ENCODE measurements at places on chromosomes 2 and 18.

- no peak for DNase-seq
These were observed 216.5 kb downstream of the CDCA7 start for GRCh38 chr2:173571021-173571821.

GRCh38 chr2:51212374-51212773, 180.4 kb upstream of the NRXN1 start:
- no peak for DNase-seq

GRCh38 chr2:217103752-217104545, 244.1 kb upstream of the TNP1 start:
- DNase-seq: no peak

- DNase-seq: no peak
These were observed 482.0 kb upstream of the DCC start for GRCh38 chr18:51857989-51858388.

DNA sequence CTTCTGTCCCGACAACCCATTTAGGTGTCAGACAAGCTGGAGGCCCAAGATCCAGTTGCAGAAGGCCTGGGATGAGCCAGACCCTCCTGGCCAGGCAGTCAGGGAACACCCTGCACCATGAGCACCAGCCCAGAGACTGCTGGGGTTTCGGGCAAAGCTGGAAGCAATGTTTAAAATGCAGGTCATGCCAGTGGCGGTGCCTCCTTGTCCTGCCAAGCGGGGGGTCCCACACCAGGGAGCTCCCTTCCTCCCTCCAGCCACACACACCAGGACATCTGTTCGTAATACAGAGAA, 230.2 kb downstream of the ATAD2B start:
- no peak for DNase-seq

- DNase-seq: no peak
These were observed 1.7 kb downstream of the CYBRD1 start for GRCh38 chr2:171524018-171524401.

GRCh38 chr2:10444463-10444862, 3.7 kb downstream of the ODC1 start:
- no peak for DNase-seq

GRCh38 chr2:204021290-204022081, 84.9 kb downstream of the ICOS start:
- no peak for DNase-seq

- DNase-seq: no peak
These were observed 41.3 kb upstream of the KCNE4 start for GRCh38 chr2:223010641-223011040.

DNA sequence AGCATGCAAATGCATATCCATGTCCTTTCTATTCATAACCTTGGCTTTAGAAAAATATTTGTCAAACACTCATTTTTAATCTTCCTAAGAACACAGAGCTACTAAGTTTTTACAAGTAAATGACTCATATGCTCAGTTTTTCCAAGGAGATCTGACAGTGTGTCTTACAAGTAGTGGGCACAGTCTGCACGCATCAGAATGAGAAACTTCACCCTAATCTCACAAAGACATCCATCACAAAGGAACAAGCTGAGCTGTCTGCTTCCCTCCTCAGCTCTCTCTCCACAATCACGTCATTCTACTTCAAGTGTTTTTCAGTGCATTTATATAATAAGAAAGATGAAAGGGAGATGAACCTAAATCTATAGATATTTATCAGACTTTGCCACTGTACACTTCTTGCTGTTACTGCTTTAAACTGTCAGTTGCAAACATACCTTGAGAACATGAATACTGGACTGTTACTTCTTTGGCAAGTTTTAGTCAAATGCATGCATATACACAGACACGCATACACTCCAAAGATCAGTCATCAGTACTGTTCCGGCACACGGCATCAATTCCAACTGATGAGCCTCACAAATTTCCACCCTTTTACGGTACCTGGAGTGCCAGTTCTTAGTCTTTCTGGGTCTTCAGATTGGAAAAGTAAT, 75.7 kb downstream of the RBMS1 start:
- no peak for DNase-seq

DNA sequence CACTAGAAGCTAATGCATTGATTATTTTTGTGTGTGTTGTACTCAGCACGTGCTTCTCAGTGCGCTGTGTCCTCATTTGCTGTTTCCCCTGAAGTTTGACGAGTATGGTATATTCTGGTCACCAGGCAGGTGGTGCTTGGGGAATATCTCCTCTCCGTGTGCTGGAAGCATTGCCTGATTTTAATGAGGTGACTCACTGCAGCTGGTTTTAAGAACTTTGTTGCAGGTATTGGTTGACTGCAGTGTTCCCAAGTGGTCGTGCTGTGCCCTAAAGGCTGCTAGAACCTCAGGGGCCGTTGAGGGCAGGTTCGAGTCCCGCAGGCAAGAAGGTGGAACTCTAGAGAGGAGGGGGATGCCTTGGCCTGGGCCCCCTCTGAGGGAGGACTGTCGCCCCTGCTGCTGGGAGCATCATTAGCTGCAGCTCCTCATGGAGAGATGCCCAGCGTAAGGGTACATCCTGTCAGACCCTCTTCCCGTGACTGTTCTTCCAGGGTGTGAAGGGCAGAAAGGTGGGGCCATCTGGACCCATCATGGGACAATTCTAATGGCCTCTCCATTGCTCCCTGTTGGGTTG, 82.6 kb downstream of the AGAP1 start:
- DNase-seq: no peak

- peak; percentile 49 for DNase-seq
These were observed 146.1 kb upstream of the SESTD1 start for GRCh38 chr2:179410552-179411356.

DNA sequence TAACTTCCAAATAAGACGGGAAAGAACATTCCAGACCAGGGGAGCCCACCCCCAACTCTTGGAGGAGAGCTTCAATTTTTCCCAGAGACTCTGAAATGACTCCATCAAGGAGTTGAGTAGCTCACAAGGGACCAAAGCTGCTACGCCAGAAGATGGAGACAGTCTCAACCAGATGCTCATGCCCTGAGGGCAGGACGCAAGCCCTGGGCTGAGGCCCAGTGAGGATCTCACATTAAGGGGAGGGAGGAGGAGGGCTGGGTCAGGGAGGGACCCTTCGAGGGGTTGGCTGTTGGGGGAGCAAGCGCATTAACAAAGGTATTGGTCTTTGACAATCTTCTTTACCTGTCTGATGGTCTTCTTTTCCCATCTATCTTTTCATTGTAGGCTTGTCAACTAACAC, 141.3 kb upstream of the SLC1A4 start:
- DNase-seq: no peak

Data from fibroblast of the conjunctiva (primary cell).